NCI-H1930 (cell line): ENCODE measurements at places on chromosomes 6 and 20.

DNA sequence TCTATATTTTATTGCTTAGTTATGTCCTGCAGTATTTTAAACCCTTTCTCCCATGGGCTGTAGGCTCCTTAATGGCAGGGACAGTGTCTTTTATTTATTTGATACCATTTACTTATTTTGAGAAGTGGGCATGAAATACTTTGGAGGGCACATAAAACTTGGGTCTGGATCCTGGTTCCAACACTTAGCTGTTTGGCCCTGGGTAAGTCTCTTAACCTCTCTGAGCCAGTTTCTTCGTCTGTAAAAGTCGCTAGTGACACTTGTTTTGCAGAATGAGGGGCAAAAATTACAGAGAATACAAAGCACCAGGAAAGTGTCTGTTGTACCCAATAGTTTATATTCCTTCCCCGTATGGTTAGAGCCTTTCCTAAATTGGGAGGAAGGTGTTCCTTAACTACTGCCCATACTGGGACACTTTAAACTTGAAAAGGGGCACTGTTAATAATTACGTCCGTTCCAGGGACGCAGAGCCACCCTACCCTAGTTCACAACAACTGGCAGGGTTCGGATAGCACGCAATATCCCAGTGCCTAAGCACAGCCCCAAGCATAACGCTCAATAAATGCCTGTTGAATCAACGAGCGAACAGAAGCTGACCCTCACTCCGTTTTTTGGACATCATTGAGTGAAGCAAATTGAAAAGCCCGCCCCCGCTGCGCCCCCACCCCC, 6.0 kb upstream of the ARMC12 start:
- DNase-seq, result no peak

GRCh38 chr6:75299801-75300530, 15.4 kb upstream of the TMEM30A start:
- DNase-seq, result no peak

DNA sequence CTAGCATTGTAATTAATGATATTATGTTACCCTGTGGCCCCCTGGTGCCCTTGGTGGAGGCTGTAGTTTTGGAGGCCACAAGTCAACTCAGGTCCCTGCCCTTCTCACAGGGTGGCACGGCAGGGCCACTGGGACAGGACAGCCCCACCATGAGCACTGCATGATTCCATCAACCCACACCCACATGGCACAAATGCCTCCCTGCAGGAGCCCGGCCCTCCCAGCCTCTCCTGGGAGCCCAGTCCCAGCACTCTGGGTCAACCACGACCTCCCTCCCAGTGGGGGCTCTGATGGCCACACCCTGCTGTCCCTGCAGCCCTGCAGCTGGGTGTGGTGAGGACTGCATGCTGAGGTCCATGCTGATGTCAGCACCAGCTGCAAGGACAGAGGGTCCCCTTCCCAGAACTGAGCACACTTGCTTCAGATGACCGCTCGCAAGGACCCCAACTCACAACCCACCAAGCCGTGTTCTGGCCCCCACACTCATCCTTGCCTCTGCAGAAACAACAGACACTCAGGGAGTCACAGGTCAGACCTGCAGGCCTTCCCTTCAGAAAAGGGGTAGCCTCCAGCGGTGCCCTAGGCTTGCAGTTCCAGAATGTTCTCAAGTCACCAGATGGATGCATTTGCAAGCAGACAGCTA, 15.7 kb upstream of the CST7 start:
- no peak for DNase-seq

DNA sequence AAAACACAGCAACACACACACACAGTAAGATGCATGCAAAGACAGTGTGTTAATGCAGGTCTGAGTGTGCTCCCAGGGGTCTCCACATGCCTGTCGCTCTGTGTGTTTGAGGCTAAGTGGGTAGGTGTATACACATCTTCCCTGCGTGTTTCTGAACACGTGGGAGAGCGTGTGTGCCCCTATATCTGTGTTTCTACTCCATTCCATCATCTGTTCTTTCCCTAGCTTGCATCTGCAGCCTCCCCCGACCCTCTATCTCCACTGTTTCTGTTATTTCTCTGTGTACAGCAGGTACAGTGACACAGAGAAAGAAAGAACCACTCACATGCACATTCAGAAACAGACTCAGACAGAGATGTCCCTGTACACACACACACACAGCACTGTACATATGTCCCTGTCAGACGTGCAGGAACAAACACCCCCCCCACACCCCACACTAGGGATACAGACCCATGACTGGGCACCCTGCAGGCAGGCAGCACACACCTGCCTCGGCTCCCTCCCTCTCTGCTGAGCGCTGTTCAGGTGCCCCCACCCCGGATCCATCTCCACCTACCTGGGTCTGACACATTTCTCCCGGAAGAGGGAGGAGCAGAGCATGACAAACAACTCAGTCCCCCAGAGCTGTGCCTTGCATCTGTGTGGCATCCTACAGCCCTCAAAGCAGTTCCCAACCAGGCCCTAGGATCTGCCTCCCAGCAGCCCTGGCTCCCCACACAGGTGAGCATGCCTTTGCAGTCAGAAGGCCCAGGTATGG, 27.6 kb downstream of the KCNK15 start:
- no peak for DNase-seq

DNA sequence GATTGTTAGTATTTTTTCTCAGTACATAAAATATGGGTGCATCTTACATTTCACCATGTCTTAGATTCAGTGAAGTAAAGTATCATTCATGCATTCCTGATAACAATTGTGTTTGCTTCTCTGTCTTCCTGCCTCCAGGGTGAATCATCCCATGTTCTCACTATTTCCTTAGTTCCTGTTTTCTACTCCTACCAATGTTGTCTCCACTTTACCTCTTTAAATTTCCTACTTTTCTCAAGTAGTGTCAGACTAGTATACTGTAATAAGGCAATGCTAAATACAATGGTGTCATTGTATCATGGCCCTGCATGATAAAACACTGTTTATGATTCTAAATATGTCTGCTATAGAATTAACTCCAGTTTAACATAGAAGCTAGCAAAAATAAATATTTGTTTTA, 37.4 kb upstream of the GABRR1 start:
- DNase-seq, result no peak

DNA sequence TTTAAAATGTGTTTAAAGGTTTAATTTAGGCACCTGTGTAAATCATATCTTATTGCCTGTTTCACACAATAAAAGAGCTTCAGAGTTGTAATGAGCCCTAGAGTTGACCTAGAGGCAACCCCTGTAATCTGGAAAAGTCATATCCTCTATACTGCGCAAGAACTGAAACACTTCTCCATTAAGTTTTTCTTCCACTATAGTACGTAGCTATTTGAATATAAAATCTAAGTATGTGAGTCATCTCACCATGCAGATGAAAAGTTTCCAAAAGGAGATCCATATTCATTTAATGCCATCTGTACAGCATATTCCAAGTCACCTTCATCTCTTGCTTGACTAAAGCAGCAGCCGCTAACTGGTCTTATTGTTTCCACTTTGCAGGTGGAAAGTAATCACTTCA, 26.0 kb upstream of the TAAR1 start:
- DNase-seq, result no peak

DNA sequence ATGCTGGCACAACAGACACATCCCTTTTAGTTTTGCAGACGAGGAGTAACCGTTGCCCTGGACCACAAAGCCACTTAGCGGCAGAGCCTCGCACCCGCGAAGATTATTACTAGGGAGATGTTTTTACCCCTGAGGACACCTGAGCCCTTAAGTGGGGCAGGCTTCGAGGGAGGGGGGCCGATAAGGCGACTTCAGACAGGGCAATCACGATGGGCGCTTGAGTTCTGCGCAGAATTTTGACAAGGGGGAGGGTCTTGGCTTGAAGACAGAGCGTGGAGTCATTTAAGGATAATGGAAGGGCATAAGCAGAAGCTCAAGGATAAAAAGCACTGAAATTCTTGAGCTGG, 650 bp upstream of the TTK start:
- DNase-seq, result no peak

GRCh38 chr6:133099573-133099972, 141.6 kb upstream of the EYA4 start:
- no peak for DNase-seq

DNA sequence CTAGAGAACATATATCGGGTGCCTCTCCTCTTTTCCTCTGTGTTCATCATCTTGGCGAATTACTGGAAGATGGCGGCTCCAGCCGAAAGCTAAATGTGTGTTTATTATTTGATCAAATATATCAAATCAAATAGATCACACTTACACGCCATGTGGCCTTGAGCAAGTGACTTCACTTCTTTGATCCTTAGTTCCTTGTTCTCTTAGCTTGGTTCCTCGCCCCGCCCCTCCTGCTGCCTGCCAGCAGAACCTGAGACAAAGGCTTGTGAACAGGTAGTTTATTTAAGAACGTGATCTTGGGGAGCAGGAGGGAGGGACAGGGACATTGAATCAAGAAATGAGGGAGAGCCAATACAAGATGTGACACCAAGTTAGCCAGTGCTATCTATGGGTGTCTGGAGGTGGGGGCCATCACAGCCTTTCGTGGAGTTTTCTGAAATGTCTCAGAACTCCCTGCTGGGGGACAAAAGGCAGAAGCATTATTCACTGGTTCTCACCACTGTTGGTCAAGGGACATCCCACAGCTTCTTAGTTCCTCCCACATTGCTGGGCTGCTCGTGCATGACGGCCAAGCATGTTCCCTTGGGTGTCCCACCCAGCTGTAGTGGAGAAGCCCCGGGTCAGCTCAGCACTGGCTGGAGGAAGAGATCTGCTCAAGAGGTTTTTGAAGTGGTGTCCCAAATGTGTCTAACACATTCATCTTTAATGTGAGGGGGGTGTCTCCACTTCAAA, 44.9 kb upstream of the RNF24 start:
- no peak for DNase-seq
